ENCODE measurements at places on chromosomes 13 and 19.

- no peak for DNase-seq
Observed at GRCh38 chr19:13154911-13155471, 4.8 kb downstream of the IER2 start.

GRCh38 chr13:101453784-101454201 lies 1.3 kb downstream of the ITGBL1 start:
- no peak for DNase-seq

- no peak for DNase-seq
Observed at GRCh38 chr19:23946569-23946968, 31.9 kb downstream of the ZNF726 start.

- DNase-seq = peak; percentile 92
Observed at GRCh38 chr19:16628183-16628983, at the start of gene MED26. Gene MED26, minus strand, starts transcription at chr19:16628204. Its CDS starts 261 bp downstream, at chr19:16627943.

GRCh38 chr13:46288570-46289259 lies 77.0 kb downstream of the LRRC63 start:
- peak; percentile 6 for DNase-seq

- no peak for DNase-seq
Observed at GRCh38 chr19:49423071-49423984, at the start of gene PTH2. Gene PTH2, minus strand, starts transcription at chr19:49423441. Its CDS starts 102 bp downstream, at chr19:49423339.

- no peak for DNase-seq
Observed at GRCh38 chr19:29477831-29478577, 47.8 kb upstream of the VSTM2B start.

GRCh38 chr13:41427666-41428065 lies 29.7 kb upstream of the RGCC start:
- no peak for DNase-seq

DNA sequence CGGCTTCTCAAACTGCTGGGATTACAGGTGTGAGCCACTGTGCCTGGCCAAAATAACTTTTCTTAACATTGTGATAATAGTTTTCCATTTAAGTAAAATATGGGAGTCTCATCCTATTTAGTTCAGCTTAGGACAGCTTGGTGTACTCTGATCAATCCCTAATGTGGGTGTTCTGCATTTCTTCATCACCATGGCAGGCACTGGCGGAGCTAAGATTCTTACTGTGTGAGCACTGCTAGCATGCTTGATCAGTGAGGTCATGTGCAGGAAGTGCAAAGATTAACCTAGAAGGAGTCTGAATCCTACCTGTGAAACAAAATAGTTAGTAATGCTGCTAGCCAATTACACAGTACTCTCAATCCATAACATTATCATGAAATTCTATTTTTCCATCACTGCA lies 1684.2 kb upstream of the SLC10A2 start:
- DNase-seq = no peak

GRCh38 chr13:80501556-80501955 lies 160.6 kb upstream of the SPRY2 start:
- no peak for DNase-seq

GRCh38 chr19:36876993-36877938 lies 26.6 kb downstream of the ZNF345 start:
- DNase-seq = no peak

DNA sequence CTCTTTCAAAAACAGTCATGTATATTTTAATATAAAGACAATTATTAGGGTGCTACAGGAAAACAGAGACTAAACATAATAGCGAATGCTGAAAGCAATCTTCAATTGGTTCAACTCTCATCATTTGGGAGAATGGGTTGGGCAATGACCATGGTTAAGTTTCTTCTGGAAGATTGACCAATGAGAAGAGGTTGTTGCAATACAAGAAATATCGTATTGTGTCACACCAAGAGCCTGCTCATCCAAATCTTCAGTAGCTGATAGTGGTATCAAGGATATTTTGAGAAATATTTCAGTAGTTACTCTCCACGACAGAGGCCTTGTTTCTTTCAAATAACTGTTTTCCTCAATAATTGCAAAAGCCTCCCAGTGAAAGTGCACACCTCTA lies 83.0 kb upstream of the FNDC3A start:
- no peak for DNase-seq

DNA sequence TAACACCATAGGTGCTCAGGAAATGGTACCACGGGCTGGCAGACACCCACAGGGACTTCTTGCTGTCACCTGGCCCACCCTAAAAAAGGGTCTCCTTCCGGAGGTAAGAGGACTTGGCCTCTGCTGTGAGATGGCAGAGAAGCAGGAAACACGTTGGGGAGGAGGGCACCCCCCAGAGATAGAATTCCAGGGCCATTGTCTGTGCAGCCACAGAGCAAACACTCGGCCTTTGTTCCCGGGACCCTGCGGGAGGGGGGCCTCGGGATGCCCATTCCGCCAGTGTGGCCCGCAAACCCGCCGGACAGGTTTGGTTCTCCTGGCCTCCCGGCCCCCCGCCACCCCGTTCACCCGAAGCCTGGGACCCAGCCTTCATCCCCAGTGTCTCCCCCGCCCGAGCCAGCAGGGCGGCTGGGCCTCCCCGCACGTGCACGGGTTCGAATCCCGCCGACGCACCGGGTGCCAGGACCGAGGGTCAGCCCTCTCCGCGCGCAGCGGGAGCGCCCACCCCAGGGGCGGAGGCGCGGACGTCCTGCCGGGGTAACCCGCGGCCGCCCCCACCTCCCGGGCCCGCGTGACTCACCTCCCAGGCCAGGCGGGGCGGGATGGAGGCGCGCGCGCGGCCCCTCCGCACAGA lies 714 bp downstream of the PLPP2 start:
- no peak for DNase-seq

DNA sequence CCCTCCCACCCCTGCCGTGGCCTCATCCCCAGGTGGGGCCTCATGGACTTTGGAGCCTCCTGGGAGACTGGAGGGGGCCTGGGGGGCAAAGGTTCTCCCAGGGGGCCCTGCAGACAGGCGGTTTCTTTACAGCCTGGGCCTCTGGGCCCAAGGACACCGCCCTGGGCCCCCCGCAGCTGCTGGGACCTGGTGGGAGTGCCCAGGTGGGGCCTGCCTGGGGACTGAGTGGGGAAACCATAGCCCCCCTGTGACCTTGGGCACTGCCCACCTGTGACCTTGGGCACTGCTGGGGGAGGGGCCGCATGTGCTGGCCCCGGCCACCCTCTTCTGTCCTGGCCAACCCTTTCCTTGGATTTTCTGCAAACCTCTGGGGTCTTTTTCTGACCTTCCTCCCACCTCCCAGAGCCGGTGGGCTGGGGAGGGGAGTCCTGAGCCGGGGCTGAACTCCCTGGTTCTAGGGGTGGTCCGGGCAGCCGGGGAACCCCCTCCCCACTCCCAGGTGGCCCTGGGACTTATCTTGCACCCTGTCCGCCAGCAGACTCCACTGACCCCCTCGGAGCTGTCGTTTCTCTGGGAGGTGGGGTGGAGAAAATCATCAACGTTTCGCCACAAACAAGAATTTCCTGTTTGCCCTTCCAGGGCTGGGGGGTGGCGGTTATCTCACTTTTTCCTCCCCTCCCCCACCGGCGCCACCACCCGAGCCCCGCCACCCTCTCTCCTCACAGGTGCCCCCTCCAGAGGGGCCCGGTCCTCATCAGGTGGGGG lies 27.0 kb downstream of the ARID3A start:
- no peak for DNase-seq

DNA sequence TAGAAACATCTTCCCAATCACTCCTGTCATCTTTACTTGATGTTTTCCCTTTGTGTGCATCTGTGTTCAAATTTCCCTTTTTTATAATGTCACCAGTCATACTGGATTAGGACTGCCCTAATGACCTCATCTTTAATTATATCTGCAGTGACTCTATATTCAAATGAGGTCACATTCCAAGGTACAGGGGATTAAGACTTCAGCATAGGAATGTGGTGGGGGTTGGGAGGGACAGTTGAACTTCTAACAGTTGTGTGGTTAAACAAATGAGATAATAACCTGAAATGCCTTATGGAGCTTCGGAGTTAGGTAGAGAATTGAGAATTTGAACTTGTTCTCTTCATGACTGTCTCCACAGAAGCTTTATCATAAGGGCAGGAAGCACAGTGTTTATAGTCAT lies 23.0 kb downstream of the PAN3 start:
- no peak for DNase-seq

GRCh38 chr19:3087769-3088168 lies 6.4 kb upstream of the GNA11 start:
- DNase-seq = no peak

DNA sequence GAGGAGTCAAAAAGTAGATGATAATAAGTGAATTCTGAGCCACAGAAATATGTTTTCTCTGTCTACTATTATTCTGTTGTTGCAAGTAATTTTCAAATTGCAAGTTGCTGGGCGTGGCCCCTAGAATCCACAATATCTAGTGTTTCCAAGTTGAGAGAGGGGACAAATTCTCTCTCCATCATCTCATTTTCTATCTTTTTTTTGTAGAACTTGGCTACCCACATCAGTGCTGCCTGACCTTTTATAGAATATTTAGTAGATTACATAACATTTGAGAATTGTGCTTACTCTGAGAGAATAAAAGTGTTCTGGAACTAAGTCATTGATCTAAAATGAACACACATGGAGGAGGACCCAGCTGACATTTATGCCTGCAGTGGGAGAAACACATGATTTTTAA lies 110.9 kb upstream of the CSNK1A1L start:
- DNase-seq = no peak

DNA sequence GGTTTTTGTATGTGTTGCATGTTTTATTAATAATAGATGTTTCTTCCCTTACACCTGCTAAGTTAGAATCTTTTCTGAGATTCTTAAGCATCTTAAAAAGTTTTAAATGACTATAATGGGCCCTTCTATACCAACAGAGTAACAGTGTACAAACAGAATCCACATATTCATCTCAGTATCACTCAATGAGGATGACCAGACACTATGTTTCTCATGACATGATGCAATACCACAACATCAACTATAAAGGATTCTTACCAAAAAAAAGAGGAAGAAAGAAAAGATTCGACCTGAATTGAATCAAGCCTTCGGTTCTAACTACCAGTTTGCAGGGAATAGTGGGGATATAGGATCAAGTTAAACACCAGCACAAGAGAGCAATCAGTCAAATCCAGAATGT lies 56.5 kb downstream of the INTS6 start:
- DNase-seq = no peak

DNA sequence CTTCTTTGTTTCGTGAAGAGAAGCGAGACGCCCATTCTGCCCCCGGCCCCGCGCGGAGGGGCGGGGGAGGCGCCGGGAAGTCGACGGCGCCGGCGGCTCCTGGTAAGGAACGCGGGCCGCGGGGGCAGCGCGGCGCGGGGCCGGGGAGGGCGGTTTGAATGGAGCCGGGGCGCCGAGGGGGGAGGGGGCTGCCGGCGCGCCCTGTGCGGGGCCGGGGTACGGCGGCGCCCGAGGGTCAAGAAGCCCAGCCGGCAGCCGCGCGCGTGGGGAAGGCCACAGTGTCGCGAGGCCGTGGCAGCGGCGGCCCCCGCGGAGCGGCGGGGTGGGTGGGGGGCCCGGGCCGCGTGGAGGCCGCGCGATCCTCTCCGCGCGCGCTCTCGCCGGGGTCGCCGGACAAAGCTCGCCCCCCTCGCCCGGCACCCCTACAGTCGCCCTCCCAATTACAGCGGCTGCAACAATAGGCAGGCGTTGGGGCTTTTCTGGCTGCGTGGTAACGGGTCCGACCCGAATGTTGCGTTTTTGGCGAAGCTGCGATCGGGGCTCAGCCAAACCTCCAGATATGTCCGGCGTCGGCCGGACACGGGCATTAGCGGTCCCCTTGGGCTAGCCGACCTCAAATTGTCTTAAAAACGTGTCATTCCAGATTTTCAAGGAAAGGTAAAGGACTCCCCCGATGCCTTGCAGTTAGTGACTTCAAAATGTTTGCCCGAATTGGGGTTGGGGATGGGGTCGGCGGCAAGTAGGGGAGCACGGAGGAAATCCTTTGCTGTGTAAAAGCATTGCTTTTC lies 437 bp downstream of the SMARCA4 start:
- no peak for DNase-seq

DNA sequence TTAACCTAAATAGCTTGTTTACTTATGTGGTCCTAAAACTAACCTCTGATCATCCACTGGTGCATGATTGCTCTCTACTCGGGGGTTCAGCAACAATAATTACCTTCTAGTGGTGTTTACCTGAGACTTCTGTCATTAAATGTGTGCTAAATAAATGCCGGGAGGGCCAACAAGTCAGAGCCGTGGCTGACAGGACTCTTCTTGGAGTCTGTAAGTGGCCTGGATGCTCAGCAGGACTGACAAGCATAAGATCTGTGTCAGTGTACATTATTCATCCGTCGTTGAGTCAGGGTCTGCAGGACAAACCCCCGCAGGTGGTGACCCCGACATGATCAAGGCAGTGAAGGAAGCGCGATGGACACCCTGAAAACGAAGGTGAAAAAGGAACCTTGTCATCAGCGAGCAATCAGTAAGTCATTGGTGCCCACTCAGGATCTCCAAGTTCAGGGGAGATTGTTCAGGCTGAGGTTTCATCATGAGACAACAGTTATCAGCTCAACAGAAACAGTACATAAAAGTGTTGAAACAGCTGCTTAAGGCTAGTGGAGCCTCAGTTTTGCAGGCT lies 1466.9 kb downstream of the UQCRFS1 start:
- no peak for DNase-seq

DNA sequence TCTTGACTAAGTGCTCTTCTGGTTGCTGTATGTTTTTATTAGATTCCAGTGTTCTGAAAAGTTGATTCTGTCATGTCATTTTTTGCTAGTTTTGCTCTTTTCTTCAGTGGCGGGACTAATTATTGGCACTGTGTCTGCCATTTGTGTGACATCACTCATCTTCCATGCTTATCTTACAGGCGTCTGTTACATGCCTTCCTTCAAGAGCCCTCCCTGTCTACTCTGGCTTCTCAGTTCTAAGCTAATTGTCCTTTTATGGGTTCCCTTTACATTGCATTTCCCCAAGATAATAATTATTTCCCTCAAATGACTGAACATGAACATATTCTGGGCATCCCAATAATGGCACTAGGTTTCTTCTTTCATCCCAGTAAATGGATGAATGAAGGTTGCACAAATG lies 459.1 kb downstream of the DCT start:
- no peak for DNase-seq

DNA sequence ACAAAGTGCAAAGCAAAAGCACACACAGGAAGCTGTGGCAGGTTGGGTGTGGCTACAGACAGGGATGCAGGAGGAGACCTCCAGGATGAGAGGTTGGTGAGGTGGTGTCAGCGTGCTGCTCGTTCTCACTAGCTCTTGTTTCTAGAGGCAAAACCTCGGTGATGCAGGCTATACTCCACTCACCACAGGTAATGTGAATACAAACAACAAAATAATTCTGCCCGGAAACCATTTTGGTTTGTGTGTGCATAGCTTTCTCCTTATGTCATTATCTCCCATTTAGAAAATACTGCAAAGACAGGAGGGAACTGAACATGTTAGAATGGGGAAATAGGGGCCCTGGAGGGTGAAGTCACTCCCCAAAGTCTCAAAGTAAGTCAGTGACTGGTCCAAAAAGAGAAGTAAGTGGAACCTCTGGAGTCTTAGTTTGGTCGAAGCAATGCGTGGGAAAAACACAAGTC lies 9.4 kb downstream of the LCP1 start:
- DNase-seq = no peak

DNA sequence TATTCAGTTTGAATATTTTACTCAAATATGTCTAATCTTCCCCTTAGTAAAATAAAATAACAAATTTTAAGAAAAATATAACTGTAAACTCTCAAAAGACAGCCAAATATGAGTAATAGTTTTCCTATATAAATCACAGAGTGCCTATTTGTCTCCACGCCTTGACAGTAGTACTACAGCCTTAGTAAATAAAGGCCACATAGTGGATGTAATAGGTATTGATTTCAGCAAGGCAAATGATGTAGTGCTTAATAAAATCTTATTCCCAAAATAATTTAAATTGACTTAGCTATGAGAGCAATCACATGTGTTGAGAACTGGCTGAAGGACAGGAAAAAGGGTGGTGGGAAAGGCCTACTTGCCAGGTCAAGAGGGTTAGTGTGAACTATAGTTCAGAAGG lies 747.2 kb downstream of the OLFM4 start:
- DNase-seq = no peak

Measured in left renal pelvis (tissue), 4 donors.